ENCODE measurements at places on chromosomes 7 and 10.

DNA sequence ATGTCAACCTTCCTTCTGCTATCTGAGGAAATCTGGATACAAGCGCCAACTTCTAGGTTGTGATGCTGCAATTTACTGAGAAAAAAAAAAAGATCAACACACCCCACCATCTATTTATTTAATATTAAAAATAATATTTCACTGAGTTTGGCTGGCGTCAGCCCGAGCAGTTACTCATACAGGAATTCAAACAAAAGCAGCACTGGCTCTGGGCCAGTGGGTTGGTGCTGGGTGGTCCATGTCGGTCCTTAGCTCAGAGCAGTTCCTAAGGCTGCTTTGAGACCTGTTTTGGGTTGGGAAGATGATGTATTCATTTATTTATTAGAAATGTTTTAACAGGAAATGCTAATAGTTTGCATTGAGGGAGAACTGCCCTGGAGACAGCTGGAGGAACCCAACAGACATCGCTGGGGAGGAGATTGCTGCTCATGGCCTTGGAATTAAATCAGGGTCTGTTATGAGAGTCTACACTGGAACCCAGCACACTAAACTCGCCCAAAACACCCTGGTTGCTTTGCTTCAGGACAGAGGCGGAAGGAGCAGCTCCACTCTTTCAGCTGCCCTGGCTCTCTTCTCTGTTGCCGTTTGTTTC lies 36.3 kb upstream of the GOT1 start:
- no peak for DNase-seq

GRCh38 chr10:99484626-99485581 lies 47.8 kb upstream of the NKX2-3 start:
- no peak for DNase-seq

GRCh38 chr10:21530641-21531040 lies 3.4 kb upstream of the MLLT10 start:
- no peak for DNase-seq

GRCh38 chr7:78769481-78770101 lies 683.9 kb downstream of the MAGI2 start:
- no peak for DNase-seq

DNA sequence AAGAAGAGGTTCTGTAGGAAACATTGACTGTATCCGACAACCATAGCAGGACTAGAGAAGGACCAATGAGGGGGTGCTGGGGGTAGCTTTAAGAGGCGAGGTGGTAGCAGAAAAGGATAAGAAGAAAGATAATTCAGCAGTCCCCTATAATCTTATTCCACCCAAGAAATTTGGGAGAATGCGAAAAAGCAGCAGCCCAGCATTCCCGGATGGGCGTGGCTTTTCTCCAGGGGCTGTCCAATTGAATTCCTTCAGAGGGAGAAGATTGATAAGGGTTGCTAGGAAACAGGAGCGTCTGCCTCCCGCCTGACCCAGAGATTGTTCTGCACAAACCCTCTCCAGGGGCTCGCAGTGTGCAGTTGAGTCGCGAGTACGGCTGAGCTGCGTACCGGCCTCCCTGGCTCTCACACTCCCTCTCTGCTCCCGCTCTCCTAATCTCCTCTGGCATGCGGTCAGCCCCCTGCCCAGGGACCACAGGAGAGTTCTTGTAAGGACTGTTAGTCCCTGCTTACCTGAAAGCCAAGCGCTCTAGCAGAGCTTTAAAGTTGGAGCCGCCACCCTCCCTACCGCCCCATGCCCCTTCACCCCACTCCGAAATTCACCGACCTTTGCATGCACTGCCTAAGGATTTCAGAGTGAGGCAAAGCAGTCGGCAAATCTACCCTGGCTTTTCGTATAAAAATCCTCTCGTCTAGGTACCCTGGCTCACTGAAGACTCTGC lies at the start of gene GRM3:
TSS of gene GRM3 (plus strand) at position 349 of the 721 bp plus-strand sequence. CDS start 121,237 bp downstream, outside the sequence.
- DNase-seq = no peak

DNA sequence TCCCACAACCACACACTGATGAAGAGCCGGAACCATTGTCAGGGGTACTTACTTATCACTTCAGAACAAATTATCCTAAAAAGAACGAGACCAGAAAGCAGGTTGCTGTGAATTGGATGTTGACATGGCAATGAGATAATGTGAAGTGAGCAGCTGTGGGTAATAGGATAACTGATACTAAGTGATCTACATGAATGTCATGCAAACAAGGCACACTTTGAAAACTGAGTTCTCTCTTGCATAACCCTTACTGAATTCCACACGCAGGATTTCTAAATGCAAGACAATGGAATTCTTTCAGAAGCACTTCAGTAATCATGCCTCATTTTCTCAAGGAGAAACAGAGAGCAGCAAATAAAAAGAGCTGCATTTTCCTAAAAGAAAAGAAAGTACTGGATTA lies 242.5 kb upstream of the TMEM229A start:
- DNase-seq = no peak

DNA sequence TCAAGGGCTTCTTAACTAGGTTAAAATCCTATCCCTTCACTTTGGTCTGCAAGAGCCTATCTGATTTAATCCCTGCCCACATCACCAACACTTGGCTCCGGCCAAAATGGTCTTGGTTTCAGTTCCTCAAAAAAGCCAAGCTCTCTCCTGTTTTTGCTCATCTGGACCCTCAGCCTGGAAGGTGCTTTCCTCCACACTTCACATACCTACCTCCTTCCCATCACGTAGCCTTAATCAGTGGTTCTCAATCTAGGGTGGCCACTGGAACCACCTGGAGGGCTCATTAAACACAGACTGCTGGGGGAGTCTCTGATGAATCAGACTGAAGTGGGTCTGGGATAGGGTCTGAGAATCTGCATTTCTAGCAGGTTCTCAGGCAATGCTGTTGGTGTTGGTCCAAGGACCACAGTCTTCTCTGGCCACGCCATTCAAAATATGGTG lies 227.0 kb upstream of the AOAH start:
- DNase-seq = no peak

DNA sequence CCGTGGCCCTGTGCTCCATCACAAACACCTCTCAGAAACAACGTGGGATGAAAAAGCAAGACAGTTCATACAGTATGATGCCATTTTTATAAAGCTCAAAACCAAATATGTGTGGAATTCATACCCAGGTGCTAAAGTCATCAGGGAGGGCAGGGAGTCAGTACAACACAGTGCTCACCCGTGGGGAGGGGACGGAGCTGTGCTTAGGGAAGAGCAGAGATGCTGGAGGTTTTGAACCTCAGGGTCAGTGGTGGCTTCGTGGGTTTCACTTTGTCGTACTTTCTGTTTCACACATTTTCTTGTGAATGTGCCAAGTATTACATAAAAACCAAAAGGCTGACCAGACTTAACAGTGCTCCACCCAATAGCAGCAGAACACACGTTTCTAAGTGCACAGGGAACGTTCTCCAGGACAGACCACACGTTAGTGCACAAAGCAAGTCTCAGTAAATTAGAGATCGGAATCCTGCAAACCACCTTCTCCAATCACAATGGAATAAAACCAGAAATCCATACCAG lies 21.2 kb downstream of the ZMIZ2 start:
- DNase-seq = no peak

GRCh38 chr7:140209866-140210609 lies 33.3 kb upstream of the KDM7A start:
- DNase-seq = no peak

DNA sequence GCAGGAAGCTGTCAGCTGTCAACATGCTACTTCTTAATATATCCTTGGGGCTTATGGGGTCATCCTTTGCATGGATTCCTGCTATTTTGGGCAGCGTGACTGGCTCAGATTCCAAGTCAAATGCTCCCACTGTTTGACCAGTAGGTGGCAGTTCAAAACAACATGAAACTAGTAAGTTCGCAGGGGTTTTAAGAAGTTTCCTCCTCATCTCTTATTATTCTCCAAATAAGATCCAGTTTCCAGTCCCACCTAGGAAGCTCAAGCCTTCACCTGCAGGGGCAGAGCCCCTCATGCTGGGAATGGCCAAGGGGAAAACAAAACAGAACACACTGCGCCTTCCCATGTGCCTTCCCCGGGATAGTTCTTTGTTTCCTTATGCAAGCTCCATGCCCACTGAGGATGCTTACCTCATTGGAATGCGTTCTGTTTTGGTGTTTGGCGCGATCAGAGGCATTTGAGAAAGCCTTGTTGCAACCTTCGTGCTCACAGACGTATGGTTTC lies 259.8 kb downstream of the GLI3 start:
- peak; percentile 41 for DNase-seq

- DNase-seq = no peak
These were observed 6.7 kb downstream of the NRCAM start for GRCh38 chr7:108449521-108449920.

GRCh38 chr7:101173752-101174244 lies 6.3 kb downstream of the NAT16 start:
- DNase-seq = no peak

DNA sequence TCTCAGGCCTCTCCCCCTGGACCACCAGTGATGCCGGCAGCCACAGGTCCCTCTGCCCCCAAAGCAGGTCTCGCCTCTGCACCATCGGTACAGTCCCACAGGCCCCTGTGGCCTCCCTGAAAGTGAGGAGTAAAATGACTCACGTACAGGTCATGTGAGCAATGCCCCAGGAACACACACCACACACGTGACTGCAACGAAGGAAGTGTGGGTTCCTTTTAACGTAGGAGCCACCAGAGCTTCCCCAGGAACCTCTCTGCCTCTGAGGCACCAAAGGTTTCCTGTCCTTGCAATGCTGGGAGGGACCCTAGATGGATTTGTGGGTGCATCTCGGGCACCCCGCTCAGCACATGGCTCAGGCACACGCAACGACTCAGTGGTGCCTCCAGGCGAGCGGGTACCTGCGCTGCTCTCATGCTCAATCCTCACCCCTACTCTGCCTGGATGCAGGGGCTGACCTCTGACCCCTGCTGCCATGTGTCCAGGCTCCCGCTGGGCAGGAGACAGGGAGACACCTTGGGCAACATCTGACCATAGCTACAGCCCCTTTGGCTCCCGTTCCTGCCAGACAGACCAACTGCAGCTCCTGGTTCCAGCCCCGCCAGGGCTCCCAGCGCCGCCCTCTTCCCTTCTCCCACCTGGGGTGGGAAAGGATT lies 120.7 kb downstream of the PRKAG2 start:
- DNase-seq = no peak

DNA sequence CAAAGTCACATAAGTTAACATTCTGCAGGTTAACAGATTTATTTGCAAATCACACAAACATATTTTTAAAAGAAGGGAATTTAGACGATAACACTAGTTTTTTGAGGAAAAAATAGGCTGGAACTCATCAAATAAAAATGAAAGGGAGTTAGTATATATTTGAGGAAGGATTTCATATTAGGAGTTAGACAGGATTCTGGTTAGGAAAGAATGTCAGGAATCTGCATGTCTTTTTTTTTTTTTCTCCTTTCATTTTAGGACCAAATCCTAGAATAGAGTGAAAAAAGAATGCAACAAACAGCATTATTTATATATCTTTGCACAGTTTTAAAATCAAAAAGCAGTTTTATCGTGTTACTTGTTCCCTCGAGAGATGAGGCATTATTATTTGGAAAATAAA lies 8.9 kb upstream of the TRDMT1 start:
- DNase-seq = no peak

GRCh38 chr10:26451903-26452302 lies 13.8 kb downstream of the APBB1IP start:
- no peak for DNase-seq

GRCh38 chr7:94240902-94241301 lies 153.8 kb upstream of the COL1A2 start:
- no peak for DNase-seq

- no peak for DNase-seq
These were observed 790 bp upstream of the PITX3 start for GRCh38 chr10:102242118-102242485.

DNA sequence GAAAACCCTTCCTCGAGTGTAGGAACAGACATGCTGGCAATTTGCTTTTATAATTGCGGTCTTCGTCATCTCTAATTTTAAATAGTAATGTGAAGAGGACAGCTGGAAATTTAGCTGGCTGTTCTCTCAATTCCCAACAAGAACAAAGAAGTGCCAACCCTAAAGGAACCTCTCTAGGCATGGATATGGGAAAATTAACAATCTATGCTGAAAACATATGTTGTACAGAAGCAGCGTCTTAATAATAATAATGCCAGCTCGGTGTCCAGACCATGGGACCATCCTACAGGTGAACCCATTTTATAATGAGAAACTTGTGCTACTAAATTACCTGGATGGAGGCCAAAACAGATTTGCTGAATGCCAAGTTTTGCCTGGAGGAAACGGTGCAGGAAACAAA lies 641.4 kb upstream of the MGMT start:
- DNase-seq = no peak

GRCh38 chr10:115903207-115903606 lies 369.8 kb downstream of the GFRA1 start:
- DNase-seq = no peak

- DNase-seq = no peak
These were observed 6.4 kb upstream of the SPAG6 start for GRCh38 chr10:22338931-22339330.

DNA sequence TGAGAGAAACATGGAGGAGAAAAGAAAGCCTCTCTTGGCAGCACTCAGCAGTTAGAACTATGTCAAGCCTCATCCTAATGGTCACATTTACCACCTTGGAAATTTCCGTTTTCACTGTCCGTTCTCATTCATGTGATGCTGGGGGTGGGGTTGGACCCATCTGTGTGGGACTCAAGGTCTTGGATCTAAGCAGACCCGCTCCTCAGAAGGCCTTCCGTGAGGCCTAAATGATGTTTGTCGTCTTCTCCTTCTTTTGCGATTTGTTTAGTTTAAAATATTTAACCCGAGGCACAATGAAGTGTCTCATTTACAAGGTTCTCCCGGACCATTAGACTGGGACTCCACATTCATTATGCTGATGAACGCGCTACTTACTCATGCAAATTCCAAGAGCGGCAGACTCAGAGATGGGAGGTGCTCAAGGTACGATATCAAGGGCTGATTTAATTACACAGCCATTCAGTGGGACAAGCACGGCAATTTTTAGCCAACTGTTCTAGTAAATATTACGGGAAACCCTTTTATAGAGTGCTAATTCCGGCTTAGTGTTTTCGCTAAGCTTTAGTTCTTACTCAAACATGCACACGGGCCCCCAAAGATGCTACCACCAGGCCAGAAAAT lies 109.1 kb upstream of the EFCAB10 start:
- no peak for DNase-seq

DNA sequence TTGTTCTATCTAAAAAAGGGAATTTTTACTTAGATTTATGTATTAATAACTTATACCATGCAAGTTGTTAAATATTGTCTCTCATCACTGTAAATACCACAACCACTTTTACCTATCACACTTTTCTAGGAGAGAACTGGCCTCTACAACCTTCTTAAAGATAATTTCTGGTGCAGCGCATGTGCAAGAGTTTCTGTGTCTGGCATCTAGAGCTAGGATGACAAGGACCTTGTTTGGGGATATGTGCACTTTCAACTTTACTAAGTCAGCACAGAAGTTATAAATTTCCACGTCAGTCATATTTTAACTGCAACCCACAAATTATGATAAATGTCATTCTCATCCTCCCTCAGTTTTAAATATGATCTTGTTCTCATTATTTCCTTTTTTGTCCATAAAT lies 156.9 kb upstream of the ADCY1 start:
- no peak for DNase-seq

Data from Panc1 (cell line).